HT1080 (cell line): ENCODE measurements at places on chromosomes 2 and 18.

DNA sequence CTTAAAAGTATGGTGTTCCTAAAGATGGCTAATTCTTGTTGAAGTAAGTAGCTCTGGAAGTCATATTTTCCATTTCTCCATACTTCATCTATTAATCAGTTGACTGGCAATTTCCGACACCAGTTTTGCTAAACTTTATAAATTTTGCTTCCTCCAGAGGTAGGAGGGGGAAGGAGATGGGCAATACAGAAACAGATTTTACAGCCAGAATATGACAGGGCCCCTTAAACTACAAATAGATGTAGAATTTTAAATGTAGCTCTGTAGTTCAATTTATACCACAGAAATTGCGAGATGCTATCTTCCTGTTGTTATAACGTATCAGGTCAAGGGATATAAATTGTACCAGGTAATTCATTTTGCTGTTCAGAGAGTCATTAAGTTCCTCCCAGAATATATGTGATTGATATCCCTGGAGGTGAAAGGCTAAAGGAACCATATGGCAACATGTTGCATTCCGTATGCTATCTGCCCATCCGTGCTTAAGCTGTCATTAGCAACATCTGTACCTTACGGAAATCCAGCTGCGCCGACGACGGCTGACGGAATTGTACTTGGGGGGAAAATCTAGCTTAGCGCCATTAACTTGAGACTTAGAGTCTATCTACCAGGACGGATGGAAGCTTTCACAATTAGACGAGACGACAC, 8.4 kb upstream of the NR4A2 start:
- DNase-seq: no peak

DNA sequence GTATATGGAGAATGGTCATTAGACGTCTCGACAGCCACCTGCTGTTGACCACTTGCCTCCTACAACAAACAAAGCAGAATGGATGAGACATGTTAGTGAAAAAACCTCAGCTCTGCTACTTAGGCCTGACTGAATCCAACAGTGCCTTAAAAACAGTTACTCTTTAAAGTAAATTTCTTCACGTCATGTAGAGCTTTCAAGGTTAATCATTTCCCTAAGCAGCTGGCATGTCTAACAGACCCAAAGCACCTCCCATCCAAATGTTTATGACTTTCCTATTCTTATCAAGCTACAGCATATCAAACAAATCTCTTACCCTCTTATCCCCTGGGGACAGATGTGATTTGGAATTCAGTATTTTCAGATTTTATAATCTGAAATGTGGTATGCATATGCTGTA, 75.6 kb upstream of the ITGB6 start:
- no peak for DNase-seq

GRCh38 chr18:49135877-49136276, 185.1 kb upstream of the SMAD7 start:
- peak; percentile 53 for DNase-seq

GRCh38 chr2:10909050-10909995, 2.4 kb upstream of the KCNF1 start:
- DNase-seq: no peak

DNA sequence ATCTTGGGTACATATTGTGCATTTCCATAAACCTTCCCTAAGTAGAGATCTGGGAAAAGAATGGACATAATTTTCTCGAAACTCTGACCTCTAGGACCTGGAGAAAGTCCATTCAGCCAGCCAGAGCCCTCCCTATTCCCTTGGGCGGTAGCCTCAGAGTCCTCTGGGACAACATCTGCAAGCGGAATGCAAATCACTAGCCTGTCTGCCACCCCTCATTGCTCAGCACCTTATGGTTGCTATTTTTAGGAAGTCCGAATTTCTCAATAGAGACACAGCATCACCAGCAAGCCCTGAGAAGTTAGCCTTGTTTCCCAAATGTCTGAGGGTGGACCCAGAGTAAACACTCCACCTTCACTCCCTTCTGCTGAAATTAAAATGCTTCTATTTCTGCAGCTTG, 17.6 kb upstream of the CD28 start:
- no peak for DNase-seq

DNA sequence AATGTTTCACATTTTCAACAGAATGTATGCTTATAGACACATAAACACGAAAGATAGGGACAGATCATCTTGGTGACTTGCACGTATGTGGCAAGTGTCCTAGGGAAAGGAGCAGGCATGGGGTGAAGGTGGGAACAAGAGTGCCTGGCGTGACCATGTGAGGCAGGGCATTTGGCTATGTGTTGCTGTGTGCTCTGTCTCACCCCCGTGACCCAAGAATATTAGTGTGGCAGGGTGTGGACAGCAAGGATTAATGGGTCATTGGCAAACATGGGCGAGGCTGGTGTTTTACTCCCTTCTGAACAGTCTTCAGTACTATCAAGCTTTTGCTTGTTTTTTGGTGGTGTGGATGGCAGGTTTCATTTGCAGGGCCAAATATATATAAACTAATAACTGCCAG, 1.3 kb upstream of the VWA3B start:
- no peak for DNase-seq

DNA sequence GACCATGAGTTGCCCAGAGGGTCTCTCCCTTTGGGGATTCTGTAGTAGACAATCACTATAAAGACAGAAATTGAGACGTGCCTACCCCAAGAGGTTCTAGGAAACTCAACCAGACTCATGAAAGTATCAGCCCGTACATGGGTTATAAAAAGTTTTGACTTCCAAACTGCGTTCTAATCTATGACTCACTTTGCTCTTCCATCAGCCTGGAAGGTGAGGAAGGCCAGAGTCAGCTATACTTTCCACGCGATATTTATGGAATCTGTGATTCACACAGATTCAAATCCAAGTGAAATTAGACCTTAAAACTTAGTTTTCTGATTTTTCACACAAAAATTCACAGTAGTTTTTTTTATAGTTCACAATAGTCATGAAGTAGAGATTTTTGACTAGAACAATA, 7.7 kb upstream of the LYPD1 start:
- DNase-seq: peak; percentile 52

DNA sequence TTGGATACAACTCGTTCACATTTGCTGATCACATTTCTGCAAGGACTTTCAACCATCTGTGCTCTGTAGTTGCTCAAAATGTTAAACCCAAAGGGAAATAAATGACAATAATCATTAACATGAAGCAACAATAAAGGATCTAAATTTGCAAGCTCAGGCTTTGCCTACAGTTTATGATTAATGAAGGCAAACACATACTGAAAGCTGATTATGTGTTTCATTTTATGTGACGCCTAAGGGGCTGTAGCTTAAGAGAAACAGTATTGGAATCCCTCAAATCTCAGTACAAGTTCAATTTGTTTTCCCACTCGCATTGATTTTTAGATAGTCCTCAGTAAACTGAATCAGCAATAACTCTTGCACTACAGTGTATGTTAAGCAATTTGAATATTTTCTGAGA, 160.3 kb upstream of the FSIP2 start:
- DNase-seq: no peak

- DNase-seq: no peak
These were observed 53.4 kb downstream of the ATIC start for GRCh38 chr2:215365184-215365658.

DNA sequence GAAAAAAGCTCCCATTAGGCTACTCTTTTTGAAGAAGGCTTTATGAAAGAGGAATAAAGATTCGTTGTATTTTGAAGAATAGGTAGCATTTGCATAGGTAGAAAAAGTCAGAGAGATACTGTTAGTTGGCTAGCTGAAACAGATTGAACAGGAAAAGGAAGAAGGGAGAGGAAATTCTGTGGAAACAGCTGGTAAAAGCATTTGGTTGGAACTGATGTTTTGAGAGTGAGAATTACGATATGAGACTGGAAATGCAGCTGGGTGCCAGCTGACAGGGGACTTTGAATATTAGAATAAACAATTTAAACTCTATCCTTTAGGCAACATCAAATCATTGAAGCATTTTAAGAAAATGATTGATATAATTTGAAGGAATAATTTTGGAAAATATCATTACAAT, 96.7 kb upstream of the CNTNAP5 start:
- DNase-seq: no peak

GRCh38 chr2:131801210-131801744, 273.6 kb downstream of the CCDC74A start:
- no peak for DNase-seq

- DNase-seq: peak; percentile 100
These were observed 67.3 kb upstream of the TEX51 start for GRCh38 chr2:126831234-126832005.

GRCh38 chr2:189276277-189276676, 96.7 kb upstream of the COL5A2 start:
- DNase-seq: peak; percentile 79

- DNase-seq: no peak
These were observed 12.9 kb downstream of the TGOLN2 start for GRCh38 chr2:85314884-85315242.

DNA sequence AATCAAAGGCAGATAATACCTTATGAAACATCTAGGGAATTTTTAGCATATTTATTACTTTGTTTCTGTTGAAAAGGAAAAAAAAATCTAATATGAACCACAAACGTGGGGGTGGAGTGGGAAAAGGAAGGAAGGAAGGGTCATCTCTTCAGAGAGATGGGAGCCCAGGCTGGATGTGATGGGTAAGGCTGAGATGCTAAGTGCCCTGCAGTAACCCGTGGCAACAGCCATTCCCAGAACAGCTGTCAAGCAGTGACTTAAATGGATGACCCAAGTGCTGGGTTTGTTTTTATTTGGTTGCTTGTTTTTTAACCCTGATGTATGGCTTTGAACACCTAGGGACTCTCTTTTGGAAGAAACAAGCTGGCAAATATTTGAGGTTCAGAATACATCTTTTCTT, 50.7 kb upstream of the KLF7 start:
- no peak for DNase-seq

DNA sequence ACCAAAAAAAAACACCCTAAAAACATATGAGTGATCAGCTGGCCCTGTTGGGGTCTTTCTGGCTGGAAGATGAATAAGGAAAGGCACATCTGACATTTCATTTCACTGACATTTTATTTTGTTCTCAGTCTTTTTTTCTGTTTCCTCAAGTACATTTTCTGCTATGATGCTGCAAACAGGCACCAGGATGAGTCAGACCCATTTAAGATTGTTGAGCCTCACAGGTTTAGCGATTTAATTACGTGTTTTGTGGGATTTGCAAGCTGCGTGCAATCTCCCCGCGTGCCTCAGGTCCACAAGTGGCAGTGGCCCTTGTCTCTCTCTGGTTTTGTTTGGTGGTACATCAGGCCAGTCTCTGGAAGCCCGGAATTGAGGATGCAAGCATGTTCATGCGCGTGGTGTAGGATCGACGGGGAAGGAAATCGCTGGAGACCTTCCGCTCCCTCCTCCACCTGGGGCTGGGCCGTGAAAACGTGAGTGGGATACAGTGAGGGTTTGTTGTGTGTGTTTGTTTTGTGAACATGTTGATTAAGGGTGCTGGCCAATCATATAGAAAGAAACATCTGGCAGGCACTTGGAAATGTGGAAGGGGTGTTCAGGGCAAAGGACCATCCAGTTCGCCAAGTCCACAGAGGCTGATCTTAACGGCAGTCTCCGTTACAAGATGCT, 120.2 kb upstream of the ZNF516 start:
- no peak for DNase-seq

DNA sequence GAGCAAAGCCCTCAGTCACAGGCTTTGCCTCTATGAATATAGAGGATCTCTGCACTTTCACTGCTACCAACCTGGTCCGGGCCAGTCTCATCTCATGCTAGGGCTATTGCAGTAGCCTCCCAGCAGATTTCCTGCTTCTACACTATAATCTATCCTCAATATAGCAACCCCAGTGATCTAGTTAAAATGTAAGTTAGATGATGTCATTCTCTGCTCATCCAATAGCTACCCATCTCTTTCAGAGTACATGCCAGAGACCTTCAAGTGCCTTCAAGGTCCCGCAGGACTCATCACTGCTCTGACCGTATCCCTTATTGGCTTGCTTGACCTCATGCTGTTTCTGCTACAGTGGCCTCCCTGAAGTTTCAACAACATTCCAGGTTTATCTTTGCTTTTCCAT, 186.3 kb downstream of the LOXHD1 start:
- DNase-seq: no peak

DNA sequence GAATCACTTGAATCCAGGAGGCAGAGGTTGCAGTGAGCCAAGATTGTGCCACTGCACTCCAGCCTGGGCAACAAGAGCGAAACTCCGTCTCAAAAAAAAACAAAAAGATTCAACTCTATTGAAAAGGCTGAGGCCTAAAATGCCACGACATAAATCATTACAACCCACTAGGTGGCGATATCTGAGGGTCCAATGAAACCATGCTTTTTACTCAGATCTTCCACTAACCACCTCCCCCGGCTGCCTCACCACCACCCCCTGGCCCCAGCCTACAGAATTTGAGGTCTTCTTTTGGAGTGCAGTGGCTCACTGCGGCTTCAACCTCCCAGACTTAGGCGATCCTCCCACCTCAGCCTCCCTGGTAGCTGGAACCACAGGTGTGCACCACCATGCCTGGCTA, 57.5 kb downstream of the AP1S3 start:
- DNase-seq: peak; percentile 58

- no peak for DNase-seq
These were observed 90.2 kb upstream of the UXS1 start for GRCh38 chr2:106284255-106284654.

GRCh38 chr2:60499651-60500265, 53.7 kb downstream of the BCL11A start:
- DNase-seq: no peak

- peak; percentile 39 for DNase-seq
These were observed 460.5 kb downstream of the TGIF1 start for GRCh38 chr18:3910512-3910911.

DNA sequence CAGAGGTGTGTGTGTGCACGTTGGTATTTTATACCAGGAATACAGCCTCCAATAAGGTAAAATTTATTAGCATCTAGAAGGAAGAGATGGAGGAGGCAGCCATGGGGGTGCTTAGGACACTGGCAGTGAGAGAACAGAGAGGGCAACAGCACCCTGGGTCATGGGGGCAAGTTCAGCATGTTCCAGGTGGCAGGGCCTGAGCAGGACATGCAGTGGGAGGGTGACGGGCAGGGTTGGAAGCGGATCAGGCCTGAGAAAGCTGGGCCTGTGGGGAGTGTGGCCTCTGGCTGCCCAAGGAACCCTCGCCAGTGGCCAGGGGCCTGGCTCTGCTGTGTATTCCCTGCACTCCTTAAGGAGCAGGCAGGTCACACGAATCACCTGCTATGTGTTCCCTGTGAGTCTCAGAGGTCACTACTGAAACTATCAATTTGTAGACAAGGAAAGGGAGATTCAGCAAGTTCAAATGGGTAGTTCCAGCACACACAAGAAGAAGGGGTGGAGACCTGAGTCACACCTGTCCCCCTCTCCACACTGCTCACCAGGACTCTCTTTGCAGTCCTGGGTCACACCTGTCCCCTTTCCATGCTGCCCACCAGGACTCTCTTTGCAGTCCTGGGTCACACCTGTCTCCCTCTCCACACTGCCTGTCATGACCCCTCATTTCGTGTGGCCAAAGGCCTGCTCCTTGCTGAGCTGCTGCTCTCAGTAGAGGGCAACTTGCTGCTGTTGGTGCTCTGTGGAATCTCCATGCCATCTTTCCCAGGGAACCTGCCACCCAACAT, 463.9 kb upstream of the HS6ST1 start:
- DNase-seq: no peak
